HL-60 (cell line): ENCODE measurements at places on chromosomes 2 and 18.

GRCh38 chr2:208112969-208113368, 11.4 kb downstream of the CRYGD start:
- no peak for DNase-seq

DNA sequence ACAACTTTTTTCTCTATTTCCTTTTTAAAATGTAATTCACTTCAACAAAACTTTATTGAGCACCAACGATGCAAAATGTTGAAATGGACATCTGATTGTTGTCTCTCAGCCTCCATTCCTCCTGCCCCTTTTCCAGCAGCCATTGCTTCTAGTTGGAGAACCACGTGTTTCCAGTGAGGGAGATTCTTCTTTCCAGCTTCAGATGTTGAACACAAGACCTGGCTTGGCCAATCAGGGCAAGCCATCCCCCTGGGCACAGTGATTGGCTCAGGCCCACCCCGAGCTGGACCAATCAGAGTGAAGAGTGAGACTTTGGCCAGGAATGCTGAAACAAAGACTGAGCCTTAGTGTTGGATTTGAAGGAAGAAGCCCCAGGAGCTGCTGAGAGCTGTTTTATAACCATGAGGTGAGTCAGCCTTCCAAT, 59.0 kb downstream of the E2F6 start:
- DNase-seq, result no peak

- DNase-seq, result no peak
Measured at GRCh38 chr2:29166242-29167039, 51.2 kb downstream of the CLIP4 start.

- DNase-seq, result no peak
Measured at GRCh38 chr2:19359456-19359855, 1.0 kb upstream of the OSR1 start.

- no peak for DNase-seq
Measured at GRCh38 chr2:121038431-121038830, 246.6 kb downstream of the TFCP2L1 start.

- no peak for DNase-seq
Measured at GRCh38 chr2:208927867-208928266, 496.0 kb upstream of the MAP2 start.

GRCh38 chr2:152573168-152573567, 144.1 kb downstream of the PRPF40A start:
- peak; percentile 41 for DNase-seq

DNA sequence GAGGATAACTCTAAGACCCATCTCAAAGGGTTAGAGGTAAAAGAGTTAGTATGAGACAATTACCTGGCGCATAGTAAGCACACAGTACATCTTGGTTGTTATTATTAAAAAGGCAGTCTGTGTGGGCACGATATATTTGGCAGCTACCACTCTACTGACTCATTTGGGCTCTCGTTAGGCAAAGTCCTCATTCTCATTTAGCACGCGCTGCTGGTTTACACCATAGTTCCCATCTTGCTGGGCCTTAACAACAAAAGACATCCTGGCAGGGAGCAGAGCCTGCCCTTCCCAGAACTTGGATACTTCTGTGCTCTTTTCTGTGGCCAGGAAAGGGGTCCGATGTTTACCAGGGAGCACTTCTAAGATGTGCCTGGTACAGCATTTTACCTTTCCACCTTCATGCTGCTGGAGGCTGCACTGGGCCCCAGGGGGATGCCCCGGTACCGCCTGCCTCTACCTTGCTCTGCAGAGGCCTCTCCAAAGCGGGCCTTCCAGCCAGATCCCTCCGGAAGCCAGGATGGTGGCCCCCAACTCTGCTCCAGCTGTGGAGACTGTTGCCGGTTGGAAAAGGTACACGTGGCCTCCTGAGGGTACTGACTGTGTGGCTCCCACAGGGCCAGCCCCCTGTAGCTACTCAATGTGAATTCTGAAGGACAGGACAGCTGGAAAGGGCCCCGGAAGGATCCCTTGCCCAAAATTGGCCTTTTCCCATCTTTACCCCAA, 15.0 kb downstream of the GLI2 start:
- no peak for DNase-seq

- DNase-seq, result no peak
Measured at GRCh38 chr18:55573386-55573785, 14.6 kb downstream of the TCF4 start.

- no peak for DNase-seq
Measured at GRCh38 chr2:176542476-176542875, 273.2 kb downstream of the MTX2 start.

DNA sequence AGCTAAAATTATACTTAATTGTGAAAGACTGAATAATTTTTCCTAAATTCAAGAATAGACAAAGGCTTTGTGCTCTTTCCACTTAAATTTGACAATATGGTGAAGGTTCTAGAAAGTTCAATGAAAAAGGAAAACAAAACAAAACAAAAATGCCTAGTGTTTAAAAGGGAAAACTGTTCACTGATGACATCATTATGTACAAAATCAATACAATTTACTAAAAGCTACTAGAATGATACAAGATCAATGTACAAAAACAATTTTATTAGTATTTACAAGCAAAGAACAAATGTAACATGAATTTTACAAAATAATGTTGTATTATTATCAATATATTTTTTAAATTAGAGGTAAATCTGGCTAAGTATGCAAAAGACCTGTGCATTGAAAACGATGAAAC, 499.1 kb upstream of the FSIP2 start:
- DNase-seq, result no peak

DNA sequence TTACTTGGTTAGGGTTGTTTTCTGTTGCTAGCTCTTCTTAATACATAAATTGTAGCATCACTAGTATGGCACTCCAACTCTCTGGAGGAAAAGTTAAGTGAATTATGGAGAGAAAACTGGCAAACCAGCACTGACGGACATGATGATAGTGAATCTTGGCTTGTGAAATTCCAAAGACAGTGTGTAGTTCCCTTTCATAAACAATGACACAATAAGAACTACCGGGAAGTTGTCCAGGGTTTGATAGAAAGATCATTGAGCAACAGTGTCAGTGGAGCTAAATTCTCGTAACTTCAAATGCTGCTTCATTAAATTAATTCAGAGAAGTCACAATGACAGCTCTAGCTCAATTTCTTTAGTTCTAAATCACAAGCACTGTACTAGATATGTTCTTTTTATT, 66.5 kb downstream of the RIT2 start:
- DNase-seq, result no peak

DNA sequence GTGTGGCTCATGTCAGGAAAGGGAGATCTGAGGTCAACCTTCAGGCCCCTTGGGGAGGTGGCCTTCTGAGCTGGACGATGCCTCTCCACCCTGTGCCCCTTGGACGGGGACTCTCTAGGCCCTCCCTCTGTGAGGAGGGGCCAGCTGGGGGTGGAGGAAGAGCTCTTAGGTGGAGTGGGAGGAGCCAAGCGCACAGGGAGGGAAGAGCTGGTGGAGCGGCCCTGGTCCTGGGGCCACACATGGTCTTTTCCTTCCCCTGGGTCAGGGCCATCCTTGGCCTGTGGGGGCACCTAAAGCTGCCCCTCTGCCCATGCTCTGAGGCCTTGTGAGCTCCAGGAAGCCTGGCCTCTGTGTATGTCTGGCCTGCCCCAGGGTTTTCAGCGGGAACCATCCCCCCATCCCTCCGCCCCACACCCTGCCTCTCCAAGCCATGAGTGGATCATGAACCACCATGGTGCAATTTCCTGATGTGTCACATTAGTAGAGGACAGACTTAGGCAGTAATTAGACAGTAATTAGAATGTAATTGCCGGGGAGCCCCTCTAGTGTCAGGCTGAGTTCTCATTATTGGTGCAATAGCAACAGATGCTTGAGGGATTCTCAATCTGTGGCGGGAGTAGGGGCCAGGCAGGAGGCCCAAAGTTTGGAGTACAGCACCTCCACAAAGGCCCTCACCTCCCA, 63.0 kb downstream of the GLI2 start:
- no peak for DNase-seq

DNA sequence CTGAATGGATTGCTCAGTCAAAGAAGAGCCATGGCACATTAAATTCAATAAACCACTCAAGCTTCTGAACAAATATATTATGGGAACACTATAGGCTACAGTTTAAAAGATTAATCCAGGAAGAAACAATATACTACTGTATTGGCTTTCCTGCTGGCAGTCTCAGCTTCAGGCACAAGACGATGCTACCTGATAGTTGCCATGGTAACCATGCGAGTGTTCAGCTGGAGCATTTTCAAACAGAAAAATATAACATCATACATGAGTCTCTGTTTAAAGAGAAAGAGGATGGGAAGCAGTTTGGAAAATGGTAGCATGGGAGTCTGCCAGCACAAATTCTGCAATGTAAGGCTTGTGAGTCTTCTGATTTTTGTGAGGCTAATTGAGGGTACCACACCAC, 65.9 kb upstream of the CPO start:
- DNase-seq, result no peak

- no peak for DNase-seq
Measured at GRCh38 chr18:8870528-8870927, 165.2 kb downstream of the MTCL1 start.

GRCh38 chr2:164675687-164676086, 54.4 kb upstream of the GRB14 start:
- DNase-seq, result no peak

- DNase-seq, result no peak
Measured at GRCh38 chr2:172804423-172804822, 68.8 kb downstream of the RAPGEF4 start.

- DNase-seq, result no peak
Measured at GRCh38 chr18:58501066-58501896, 127.6 kb downstream of the ALPK2 start.

- DNase-seq, result no peak
Measured at GRCh38 chr2:233090879-233091278, 30.7 kb downstream of the INPP5D start.

DNA sequence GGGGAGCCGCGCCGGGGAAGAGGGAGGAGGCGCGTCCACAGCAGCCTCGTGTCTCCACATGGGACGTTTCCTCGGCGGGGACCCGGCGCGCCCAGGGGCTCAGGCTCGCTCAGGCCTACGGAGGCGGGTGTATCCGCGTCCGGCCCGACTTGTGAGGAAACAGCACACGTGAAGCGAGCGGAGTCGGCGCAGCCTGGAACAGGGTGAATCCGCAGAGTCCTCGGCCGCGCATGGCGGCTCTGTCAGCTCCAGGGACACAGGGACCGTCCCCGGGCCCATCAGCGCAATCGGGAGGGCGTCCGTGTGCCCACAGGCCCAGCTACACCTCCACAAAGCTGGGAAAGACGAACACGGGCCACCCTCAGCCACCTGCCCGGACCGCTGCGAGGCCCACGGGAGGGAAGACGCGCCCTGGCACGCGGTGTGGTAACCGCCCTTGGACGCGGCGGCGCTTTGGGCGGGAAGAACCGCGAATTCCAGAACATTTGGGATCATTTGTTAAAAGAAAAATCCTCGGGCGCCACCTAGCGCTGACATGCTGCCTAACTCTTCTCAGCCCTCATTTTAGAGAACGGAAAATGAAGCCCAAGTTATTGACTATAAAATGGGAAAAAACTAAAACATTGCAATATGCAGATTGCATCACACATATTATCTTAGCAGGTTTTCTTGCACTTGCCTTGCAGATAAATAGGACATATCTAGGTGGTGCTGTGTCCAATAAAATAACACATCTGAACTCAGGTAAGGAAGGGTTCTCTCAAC, 40.4 kb downstream of the TMEM18 start:
- no peak for DNase-seq

- DNase-seq, result no peak
Measured at GRCh38 chr18:8703092-8703709, 2.2 kb upstream of the MTCL1 start.
